Stimulated activated CD8-positive, alpha-beta memory T cell treated with anti-CD3 and anti-CD28 coated beads, Interleukin-4, amount 100 ng/mL, for 4 hours (primary cell): ENCODE measurements at places on chromosomes 13 and 19.

- DNase-seq = no peak
Observed at GRCh38 chr13:47672245-47673008, 328.6 kb downstream of the SUCLA2 start.

- peak; percentile 94 for DNase-seq
Observed at GRCh38 chr19:55385724-55386492, at the start of gene RPL28. TSS of gene RPL28 (plus strand) at chr19:55385932. CDS start at chr19:55386358, 426 bp downstream.

DNA sequence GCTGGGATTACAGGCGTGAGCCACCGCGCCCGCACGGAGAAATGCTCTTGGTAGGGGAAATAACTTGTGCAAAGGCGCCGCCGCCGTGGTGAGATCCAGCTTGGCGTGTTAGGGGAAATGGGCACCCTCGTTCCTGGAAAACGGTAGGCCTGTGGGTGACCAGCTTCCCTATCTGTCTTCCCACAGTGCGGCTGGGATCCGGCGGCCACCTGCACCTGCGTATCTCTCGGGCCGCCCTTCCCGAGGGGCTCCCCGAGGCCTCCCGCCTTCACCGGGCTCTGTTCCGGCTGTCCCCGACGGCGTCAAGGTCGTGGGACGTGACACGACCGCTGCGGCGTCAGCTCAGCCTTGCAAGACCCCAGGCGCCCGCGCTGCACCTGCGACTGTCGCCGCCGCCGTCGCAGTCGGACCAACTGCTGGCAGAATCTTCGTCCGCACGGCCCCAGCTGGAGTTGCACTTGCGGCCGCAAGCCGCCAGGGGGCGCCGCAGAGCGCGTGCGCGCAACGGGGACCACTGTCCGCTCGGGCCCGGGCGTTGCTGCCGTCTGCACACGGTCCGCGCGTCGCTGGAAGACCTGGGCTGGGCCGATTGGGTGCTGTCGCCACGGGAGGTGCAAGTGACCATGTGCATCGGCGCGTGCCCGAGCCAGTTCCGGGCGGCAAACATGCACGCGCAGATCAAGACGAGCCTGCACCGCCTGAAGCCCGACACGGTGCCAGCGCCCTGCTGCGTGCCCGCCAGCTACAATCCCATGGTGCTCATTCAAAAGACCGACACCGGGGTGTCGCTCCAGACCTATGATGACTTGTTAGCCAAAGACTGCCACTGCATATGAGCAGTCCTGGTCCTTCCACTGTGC is 2.4 kb downstream of the GDF15 start:
- peak; percentile 54 for DNase-seq

DNA sequence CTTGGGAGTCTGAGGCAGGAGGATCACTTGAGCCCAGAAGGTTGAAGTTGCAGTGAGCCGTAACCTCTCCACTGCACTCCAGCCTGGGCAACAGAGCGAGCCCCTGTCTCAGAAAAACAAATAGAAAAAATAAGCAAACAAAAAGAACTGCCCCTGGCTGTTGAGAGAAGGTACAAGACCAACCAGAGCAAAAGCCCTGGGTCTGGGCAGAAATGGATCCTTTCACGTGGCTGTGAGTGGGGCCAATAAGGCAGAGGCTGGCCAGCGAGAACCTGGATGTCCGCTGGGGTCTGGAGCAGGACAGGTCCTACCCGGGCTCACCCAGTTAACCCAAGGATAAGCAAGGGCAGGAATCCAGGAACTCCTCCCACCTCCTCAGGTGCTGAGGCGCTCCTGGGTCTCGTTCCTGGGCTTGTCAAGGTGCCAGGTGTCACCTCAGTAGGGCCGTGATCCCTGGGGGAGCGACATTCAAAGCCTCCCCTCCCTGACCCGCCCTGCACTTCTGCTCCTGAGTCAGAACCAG is 4.7 kb upstream of the SLC5A5 start:
- DNase-seq = no peak

GRCh38 chr13:113354831-113355610 is 8.9 kb downstream of the GRTP1 start:
- DNase-seq = no peak

- no peak for DNase-seq
Observed at GRCh38 chr19:48237057-48237456, 18.7 kb downstream of the CARD8 start.

GRCh38 chr19:11096210-11096841 is 7.1 kb downstream of the LDLR start:
- DNase-seq = no peak

GRCh38 chr13:67048821-67049150 is 181.3 kb downstream of the PCDH9 start:
- no peak for DNase-seq

GRCh38 chr19:7799640-7800355 is 30.2 kb upstream of the EVI5L start:
- no peak for DNase-seq

DNA sequence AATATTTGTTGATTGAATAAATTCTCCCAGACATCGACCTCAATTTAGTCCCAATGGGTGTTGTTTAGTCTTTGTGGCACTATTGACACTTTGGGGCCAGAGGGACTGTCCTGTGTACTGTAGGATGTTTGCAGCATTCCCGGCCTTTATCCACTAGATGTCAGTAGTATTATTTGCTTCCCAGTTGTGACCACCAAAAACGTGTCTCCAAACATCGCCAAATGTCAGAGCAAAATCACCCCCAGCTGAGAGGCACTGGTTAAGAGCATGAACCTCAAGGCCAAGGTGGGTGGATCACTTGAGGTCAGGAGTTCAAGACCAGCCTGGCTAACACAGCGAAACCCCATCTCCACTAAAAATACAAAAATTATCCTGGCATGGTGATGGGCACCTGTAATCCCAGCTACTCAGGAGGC is 15.4 kb downstream of the NLRP12 start:
- DNase-seq = no peak

DNA sequence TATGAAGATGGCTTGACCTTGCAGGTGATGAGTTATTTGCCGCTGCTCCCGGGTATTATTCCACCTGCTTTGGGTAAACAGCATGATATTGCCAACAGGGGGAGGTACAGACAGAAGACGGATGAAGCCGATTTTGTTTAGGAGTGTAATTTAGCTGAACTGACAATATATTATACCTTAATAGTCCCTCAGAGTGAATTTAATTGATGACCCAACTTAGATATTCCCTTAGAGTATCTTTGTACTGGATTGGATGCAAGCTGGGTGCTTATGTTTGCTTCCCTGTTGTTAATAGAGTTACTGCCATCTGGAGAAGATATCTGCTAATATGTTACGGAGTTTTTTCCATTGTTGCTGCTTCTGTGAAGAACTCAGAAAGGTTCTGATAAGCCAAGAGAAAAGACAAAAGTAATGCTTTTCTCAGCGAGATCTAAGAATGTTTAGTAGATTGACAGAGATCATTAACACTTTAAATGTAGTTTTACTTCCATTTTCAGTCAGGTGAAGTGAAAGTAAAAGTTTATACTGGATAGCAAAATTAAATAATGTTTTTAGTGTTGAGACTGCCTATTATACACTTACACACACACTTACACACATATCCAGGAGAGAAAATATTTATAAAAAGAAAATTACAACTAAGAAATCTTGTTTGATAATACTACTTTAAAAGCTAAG is 2220.8 kb upstream of the PCDH20 start:
- no peak for DNase-seq

DNA sequence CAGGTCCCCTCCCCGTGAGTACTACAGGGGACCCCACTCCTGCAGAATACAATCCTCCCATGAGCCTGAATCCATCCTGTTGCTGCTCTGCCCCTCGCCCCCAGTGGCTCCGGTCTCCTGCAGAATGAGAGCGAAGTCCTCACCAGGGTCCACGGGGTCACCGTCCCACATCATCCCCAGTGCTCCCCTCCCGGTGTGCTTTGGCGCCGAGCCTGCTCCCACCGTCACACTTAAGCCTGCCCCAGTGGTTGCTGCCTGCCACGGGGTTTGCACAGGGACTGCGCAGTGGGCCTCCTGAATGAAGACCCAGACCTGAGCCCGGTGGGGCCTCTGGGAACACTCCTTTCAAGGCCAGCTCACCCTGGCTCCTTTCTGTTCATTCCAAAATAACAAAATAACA is 30.5 kb downstream of the NKPD1 start:
- no peak for DNase-seq
